ENCODE measurements at places on chromosomes 1 and 21. TPM values are rescaled to one million over a fixed set of nuclear protein-coding genes. Genes with fewer than 3 reads are reported as not detected.

GRCh38 chr1:214402613-214403083 lies 121.7 kb downstream of the SMYD2 start:
- no peak for DNase-seq

GRCh38 chr1:233327651-233328141 lies at the start of gene MAP3K21:
Gene MAP3K21, plus strand, starts transcription at chr1:233327724. Its CDS starts 305 bp downstream, at chr1:233328029.
- no peak for DNase-seq

DNA sequence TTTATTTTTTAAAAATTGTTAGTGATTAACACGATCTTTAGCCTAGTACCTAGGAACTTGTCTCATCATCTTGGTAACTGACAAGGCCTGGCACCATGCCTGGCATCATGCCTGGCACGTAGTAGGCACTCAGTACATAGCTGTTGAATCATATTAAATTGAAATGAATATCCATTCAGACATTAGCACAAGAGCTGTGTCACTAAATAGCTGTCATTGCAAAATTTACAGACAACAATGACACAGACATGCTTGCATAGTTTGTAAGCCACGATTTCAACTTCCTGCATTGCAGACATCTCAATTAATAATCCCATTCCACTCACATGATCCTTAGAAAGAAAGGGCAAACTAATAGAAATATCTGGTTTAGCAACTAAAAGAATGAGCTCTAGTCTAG lies 15.4 kb upstream of the PHACTR4 start:
- DNase-seq = peak; percentile 14

DNA sequence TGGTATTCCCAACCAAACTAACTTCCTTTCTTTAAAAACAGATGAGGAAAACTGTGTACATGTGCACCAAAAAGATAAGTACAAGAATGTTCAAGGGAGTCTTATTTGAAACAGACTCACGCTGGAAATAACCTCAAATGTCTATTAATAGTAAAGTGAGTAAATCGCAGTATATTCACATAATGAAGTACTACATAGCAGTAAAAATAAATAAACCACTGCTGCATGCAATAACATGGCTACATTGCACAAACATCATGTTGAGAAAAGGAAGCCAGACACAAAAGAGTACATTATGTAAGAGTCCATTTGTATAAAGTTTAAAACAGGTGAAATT lies 5.2 kb upstream of the DENND2D start:
- DNase-seq = no peak

GRCh38 chr1:5915587-5916571 lies 76.3 kb downstream of the NPHP4 start:
- DNase-seq = peak; percentile 91

GRCh38 chr1:197351821-197352440 lies 83.9 kb downstream of the CRB1 start:
- DNase-seq = no peak

SLAMF1 gene
- total RNA-seq = not detected

COL8A2 gene
- not detected for total RNA-seq

KCNN3 gene
- total RNA-seq = not detected

OSCP1 gene
- 3.2 TPM for total RNA-seq
